ENCODE measurements at places on chromosomes 2 and 18.

- no peak for DNase-seq
These were observed 42.9 kb downstream of the EIPR1 start for GRCh38 chr2:3334392-3335345.

DNA sequence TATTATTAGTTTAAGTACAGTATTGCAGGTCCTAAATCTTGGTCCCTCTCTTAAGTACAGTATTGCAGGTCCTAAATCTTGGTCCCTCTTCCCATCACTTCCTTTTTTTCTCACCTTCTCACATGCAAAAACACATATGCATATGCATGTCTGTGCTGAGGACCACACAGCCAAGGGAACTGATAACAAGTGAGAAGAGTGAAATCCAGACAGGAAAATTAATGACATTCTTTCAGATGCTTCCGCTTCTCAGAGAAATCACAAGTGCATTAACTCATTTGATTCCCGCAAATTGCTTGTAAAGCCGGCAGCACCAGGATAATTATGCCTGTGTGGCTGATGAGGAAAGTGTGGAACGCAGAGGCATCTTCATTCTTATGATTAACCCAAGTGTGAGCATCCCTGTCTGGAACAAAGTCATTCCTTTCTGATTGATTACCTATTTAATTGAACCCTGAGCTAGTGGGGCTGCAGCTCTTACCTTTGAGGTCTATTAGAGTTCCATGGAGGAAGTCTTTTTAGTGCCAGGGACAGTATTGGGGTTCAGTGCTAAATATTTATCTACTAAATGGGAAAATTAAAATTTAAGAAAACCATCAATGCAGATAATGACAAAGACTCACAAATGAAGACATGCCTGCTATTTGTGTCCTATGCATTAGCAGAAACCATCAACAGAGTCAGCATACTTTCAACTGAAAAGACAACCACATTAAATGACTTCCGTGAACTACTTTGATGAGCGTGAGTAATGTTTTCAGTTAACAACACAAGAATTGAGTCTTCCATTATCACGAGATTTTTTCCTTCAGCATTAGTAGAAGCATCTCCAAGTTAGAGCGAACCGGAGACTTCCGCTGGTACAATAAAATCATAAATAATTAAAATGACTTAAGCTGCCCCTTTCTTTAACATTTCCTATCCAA lies 220.4 kb upstream of the SLC35G4 start:
- DNase-seq: no peak

- DNase-seq: no peak
These were observed 15.1 kb downstream of the SPTBN1 start for GRCh38 chr2:54471221-54471711.

DNA sequence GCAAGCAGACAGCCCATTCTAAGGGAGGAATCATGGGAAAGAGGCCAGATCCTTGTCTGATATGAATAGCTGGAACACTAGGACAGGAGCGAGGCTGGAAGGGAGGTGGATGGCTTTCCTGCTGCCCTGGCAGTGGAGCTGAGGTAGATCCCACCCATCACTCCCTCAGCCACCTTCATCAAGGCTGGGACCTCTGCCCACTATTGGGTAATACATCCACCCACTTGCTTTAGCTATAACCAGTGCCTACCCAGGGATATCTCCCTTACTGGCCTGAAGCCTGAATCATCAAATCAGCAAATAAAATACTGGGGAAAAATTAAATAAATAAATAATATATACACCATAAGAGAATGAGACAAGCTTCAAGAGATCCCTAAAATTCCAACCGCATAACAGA lies 183.2 kb upstream of the KYNU start:
- DNase-seq: no peak

DNA sequence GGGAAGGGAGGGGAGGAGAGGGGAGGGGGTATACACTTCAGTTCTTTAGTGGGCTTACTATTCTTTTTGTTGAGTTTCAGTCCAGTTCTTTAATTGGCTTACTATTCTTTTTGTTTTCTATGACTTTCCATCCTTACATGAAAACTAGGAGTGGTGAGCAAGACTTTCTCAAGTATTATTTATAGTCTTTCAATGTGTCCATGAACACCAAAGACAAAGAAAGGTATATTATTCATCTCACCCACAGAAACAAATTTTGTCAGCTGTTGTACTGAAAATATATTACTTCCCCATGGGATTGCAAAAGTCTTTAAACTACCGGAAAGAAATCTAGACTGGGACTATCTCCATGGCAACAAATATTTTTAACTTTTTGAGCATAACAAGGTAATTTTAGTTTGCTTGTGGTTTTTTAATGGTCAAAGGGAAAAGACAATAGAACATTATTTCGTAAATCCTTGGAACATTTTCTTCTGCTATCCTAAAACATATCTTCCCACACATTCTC lies 17.6 kb downstream of the ADAM17 start:
- no peak for DNase-seq

DNA sequence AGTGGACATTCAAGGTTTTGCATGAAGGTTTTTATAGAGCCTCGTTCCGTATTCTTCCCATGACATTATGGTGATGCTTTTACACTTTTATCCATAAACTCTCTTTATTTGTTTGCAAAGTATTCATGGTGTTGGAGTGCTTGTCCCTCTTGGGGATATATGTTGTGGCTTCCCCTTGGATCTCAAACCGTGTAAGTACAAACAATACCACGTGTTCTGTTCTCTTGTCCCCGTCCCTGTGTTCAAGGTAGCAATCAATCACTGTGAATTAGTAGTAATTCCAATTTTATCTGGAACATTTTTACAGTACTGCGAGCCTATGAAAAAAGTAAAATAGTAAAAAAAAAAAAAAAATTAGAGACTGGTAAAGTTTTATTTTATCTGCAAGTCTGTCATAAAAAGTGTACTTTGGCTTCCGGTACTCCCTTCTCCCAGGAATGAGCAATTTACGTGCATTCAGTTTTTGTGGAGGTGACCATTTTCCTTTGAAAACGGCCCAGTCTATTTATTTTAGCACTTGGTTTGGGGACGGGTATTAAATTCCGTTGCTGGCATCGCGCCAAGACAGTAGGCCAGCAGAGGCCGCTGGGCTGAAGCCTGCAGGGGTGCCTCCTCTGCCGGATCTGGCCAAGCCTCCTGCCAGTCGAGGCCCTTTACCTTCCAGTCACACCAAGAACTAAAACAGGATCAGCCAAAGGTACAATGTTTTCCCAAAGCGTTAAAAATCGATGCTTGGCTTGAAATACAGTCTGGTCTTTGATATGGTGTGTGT lies 175.7 kb downstream of the SOCS6 start:
- DNase-seq: peak; percentile 81

- no peak for DNase-seq
These were observed 229.7 kb downstream of the EPHA4 start for GRCh38 chr2:221342388-221342787.

DNA sequence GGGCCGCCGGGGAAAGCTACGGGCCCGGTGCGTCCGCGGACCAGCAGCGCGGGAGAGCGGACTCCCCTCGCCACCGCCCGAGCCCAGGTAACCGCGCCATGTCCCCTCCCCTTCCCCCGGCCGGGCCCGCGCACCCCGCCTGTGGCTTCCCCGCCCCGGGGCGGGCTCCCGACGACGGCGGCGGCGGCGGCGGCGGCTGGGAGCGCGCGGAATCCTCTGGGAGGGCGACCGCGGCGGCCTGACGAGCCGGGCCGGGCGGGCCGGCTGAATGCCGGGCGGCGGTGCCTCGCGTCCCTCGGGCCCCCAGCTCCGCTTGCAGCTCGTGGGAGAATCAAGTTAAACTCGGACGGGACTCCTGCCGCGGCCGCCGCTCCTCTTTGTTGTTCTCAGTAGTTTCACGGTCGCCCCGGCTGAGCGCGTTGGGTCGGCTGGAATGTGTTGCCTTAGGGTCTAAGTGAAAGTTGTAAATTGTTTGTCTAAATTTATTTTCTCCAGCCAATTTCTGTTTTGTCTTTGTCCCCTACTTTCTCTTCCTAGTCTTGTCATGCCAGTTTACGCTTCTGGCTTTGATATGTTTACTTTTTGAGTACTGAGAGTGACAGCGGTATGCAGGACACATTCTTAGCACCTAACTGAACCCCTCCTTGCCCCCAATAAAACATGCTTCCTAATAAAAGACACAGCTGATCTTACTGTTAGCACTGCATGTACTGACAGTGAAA lies 685 bp downstream of the SMAD4 start:
- DNase-seq: peak; percentile 76

DNA sequence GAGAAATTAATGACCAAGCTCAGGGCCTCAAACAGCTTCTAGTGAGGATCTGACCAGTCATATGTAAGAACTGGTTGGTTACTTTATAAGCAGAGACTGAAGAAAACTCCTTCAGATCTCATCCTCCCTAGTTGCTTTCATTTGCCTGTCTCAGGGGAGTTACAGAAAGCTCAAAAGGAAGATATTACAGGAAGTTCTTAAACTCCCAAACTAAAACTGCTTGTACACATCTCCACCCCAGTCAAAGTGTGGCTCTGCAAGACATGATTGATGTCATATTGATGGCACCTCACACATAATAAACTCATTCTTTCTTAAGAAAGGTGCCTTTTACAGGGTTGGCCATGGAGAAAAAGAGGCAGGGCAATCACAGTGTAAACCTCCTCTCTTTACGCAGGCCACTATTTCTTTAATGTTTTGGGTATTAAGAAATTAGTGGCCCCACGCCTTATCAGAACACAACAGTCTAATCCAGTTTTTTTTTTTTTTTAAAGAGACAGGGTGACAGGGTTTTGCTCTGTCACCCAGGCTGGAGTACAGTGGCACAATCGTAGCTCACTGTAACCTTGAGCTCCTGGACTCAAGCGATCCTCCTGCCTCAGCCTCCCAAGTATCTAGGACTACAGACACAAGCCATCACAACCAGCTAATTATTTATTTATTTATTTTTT lies 62.6 kb upstream of the STK17B start:
- no peak for DNase-seq

GRCh38 chr18:11932393-11932792 lies 24.3 kb upstream of the MPPE1 start:
- no peak for DNase-seq

GRCh38 chr18:79577451-79578395 lies 101.9 kb upstream of the CTDP1 start:
- peak; percentile 45 for DNase-seq

- no peak for DNase-seq
These were observed 401.1 kb downstream of the BCL11A start for GRCh38 chr2:60152226-60152833.

- DNase-seq: no peak
These were observed 334.7 kb upstream of the ZEB2 start for GRCh38 chr2:144854596-144854995.

- peak; percentile 53 for DNase-seq
These were observed 7.4 kb upstream of the DUSP19 start for GRCh38 chr2:183070942-183071844.

- no peak for DNase-seq
These were observed 155.4 kb downstream of the ASXL3 start for GRCh38 chr18:33733376-33733775.

GRCh38 chr2:166494140-166494624 lies at the start of gene SCN7A:
Gene SCN7A, minus strand, starts transcription at chr2:166494249. Its CDS starts 16,553 bp downstream, at chr2:166477696.
- peak; percentile 82 for DNase-seq

- no peak for DNase-seq
These were observed 19.0 kb downstream of the KRCC1 start for GRCh38 chr2:88036606-88037005.

- no peak for DNase-seq
These were observed 278.4 kb upstream of the DDX18 start for GRCh38 chr2:117536139-117536538.

- no peak for DNase-seq
These were observed 14.3 kb downstream of the COPS7B start for GRCh38 chr2:231800493-231801091.

GRCh38 chr2:215754546-215754945 lies 258.8 kb downstream of the MREG start:
- DNase-seq: no peak

- DNase-seq: no peak
These were observed 66.4 kb downstream of the MRPS9 start for GRCh38 chr2:105104208-105104731.

DNA sequence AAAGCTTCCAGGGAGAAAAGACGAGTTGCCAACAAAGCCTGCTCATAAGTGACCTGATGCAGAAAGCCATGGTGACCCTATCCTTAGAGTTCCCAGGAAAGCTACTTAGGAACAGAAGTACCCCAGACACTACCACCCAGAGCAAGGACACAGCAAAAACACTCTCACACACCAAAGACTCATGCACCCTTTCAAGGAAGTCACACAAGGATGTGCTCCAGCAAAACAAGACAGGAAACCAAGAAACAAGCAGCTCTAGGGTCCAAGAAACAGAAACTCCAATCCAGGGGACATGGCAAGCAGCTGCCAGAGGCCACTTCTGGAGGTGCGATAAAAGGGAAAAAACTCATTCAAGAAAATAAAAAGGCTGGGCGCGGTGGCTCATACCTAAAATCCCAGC lies 5.7 kb downstream of the KIF1A start:
- no peak for DNase-seq

- no peak for DNase-seq
These were observed 255.4 kb downstream of the NDUFA10 start for GRCh38 chr2:239769554-239770245.

DNA sequence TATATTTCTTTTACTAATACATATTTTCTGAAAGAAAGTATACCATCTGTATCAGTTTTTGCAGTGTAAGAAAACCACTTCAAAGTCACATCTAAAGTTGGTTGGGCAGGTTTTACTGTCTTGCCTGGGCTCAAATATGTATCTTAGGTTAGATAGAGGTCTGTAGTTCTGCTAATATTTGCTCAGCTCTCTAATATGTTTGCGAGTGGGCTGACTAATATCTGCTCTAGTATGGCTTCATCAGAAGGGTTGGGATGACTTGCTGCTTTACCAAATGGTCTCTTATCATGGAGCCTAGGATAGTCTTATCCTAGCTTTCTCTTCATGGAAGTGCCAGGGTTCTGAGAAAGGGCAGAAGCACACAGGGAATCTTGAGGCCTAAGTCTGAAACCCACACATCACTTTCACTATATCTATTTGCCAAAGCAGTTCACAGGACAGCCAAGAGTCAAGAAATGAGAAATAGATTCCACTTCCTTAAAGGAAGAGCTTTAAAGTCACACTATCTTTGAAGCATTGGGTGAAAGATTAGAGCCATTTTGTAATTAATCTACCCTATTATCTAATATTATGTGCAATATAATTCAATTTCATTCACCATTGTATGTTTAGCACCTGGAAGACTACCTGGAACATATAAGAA lies 610.0 kb downstream of the KCNJ3 start:
- no peak for DNase-seq

- no peak for DNase-seq
These were observed 79.9 kb downstream of the BCL11A start for GRCh38 chr2:60473546-60473945.

DNA sequence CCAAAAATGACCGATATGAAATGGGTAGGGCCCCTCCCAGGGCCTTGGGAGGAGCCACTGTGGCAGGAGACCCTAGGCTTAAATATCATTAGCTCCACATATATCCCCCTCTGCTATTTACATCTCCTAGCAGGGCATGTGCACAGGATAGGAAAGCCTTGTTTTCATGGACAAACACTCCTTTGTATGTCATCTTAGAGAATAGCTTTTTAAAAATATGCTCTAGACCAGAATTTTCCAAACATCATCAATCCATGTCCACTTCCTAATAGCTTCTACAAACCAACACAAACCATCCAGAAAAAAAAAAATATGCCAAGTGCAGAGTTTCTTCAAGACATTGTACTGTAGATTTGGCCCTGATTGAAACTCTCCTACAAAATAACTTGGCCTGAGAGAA lies 10.8 kb downstream of the DAPL1 start:
- DNase-seq: no peak

- DNase-seq: peak; percentile 53
These were observed at the start of gene FSIP2 for GRCh38 chr2:185738679-185739472. Gene FSIP2, plus strand, starts transcription at chr2:185738804. Its CDS starts 91 bp downstream, at chr2:185738895.

- no peak for DNase-seq
These were observed 16.7 kb upstream of the MRO start for GRCh38 chr18:50836521-50836957.
